ENCODE measurements at places on chromosomes 2 and 18.

DNA sequence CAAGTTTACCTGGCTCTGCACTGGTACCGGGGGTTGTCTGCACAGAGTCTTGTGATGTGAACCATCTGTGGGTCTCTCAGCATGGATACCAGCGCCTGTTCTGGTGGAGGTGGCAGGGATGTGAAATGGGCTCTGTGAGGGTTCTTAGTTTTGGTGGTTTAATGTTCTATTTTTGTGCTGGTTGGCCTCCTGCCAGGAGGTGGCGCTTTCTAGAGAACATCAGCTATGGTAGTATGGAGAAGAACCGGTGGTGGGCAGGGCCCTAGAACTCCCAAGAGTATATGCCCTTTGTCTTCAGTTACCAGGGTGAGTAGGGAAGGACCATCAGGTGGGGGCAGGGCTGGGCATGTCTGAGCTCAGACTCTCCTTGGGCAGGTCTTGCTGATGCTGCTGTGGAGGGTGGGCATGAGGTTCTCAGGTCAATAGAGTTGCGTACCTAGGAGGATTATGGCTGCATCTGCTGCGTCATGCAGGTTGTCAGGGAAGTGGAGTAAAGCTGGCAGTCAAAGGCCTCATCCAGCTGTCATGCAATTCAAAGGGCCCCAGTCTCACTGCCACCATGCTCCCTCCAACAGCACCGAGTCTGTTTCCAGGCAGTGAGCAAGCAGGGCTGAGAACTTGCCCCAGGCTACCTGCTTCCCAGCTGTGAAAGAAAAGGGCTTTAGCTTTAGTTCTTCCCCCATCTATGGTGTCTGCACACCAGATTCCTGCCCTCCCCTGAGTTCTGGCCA lies 278.0 kb downstream of the METTL4 start:
- no peak for DNase-seq

- DNase-seq = no peak
Measured at GRCh38 chr2:143734507-143734906, 605.3 kb downstream of the ARHGAP15 start.

DNA sequence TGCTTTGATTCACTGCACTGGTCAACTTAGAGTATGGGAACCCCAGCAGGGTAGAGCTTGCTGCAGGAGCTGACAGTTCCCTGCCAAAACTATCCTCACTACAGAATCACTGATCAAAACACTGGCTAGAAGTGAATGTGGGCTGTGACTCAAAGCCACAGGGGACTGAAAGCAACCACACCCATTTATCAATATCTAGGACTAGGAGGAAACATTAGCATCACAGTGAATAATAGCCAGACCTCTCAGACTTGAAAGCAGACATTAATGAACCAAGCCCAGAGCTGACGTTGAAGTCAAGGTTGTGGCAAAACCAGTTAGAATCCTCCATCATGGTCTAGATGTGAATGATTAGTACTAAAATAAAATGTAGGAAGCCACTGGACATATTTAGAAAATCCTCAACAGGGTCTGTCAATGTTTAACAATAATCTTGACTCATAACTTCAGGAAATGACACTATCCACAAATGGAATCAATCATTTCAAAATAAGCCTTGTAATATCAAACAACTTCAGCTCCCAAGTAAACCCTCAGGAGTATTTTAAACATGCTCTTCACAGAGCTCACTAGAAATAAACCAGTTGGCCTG lies 131.4 kb downstream of the CDH20 start:
- DNase-seq = peak; percentile 15

GRCh38 chr2:233794128-233794658 lies 16.1 kb downstream of the MROH2A start:
- no peak for DNase-seq
